ENCODE measurements at places on chromosomes 5 and 9. TPM values are rescaled to one million over a fixed set of nuclear protein-coding genes. Genes with fewer than 3 reads are reported as not detected.

DNA sequence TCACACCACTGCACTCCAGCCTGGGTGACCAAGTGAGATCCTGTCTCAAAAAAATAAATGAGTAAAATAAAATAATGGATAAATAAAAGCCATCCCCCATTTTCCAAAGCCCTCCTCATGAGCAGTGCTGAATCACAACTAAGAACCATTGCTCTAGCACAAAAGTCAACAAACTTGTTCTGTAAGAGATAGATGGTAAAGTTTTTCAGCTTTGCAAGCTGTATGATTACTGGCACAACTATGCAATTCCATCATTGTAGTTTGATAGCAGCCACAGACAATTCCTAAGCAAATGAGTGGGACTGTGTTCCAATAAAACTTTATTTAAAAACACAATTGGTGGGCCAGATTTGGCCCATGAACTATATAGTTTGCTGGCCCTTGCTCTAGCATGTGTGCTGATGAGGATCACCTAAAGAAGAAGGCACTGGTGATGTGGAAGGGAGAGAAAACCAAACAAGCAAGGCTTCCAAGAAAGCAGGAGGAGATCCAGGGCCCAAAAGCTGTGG is 64.6 kb downstream of the NEURL1B start:
- H3K4me3 ChIP-seq: no peak overlapping the region
- H3K36me3 ChIP-seq: no peaks in the 10 kb centered on the region
- H3K27ac ChIP-seq: no peak overlapping the region
- H3K27me3 ChIP-seq: no peaks in the 10 kb centered on the region
- no peaks in the 10 kb centered on the region for H3K4me1 ChIP-seq

DNA sequence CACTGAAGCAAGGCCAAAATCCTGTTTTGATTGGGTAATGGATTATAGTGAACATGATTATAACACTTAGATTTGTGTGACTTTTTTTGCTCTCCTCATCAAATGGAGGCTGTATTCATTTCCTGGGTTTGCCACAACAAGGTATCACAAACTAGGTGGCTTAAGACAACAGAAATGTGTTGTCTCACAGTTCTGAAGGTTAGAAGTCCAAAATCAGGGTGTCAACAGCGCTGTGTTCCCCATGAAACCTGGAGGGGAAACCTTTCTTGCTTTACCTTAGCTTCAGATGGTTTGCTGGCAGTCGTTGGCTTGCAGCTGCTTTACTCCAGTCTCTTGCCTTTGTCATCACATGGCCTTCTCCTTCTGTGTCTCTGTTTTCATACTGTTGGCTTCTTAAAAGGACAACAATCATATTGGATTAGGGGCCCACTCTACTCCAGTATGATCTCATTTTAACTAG is 32.4 kb downstream of the CDC42SE2 start:
- no peak for DNase-seq
- no peaks in the 10 kb centered on the region for H3K27me3 ChIP-seq
- no peak overlapping the region for H3K27ac ChIP-seq

DNA sequence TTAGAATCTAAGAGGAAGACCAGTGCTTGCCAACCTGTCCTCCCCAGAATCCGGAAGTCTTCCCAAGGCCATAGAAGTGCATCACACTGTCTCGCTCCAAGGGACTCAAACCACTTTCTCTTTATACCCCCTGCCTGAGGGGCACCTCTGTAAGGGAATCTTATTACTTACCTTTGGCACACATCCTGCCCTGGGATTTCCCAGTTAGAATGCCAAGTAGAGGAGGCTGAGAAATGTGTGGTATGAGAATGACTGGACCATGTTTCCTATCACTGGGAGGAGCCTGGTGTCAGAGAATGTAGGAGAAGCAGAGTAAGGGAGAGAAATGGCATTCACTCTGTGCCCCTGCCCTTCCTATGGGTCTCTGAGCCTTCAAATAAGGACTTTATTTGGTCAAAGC is 85.8 kb downstream of the AOPEP start:
- no peak overlapping the region for H3K4me3 ChIP-seq
- DNase-seq: no peak
- H3K27me3 ChIP-seq: no peaks in the 10 kb centered on the region
- no peaks in the 10 kb centered on the region for H3K36me3 ChIP-seq

GRCh38 chr9:15116130-15116580 is 190.9 kb downstream of the TTC39B start:
- H3K27ac ChIP-seq: no peak overlapping the region
- no peak overlapping the region for H3K4me3 ChIP-seq
- H3K36me3 ChIP-seq: no peaks in the 10 kb centered on the region
- H3K27me3 ChIP-seq: no peaks in the 10 kb centered on the region

DNA sequence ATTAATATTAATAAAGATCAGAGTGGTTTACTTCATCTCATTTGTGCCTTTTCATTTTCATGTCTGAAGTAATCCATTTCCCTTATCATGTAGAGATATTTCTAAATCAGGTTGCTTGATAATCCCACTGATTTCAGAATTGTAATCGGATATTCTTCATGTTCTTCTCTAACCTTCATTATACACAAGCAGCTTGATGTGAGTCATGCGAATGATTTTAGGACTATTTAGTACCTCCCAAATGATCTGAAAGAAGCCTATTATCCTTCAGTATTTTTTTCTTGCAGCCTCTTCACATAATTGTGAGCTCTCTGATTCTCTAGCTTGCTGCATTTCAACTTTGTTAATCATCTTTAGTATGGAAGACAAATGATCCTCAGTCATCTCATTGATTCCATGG is 182.0 kb downstream of the GIN1 start:
- H3K4me1 ChIP-seq: no peaks in the 10 kb centered on the region
- no peaks in the 10 kb centered on the region for H3K27me3 ChIP-seq
- no peak overlapping the region for H3K27ac ChIP-seq

- H3K27me3 ChIP-seq: no peaks in the 10 kb centered on the region
- H3K4me3 ChIP-seq: no peak overlapping the region
- no peaks in the 10 kb centered on the region for H3K4me1 ChIP-seq
- DNase-seq: no peak
Observed at GRCh38 chr5:39755452-39755851, 330.7 kb upstream of the DAB2 start.

GRCh38 chr5:89260254-89260653 is 377.3 kb upstream of the MEF2C start:
- H3K27ac ChIP-seq: no peak overlapping the region
- no peaks in the 10 kb centered on the region for H3K4me1 ChIP-seq
- no peaks in the 10 kb centered on the region for H3K36me3 ChIP-seq
- no peak overlapping the region for H3K4me3 ChIP-seq

- no peak overlapping the region for H3K4me3 ChIP-seq
- H3K27ac ChIP-seq: no peak overlapping the region
- no peaks in the 10 kb centered on the region for H3K27me3 ChIP-seq
Observed at GRCh38 chr5:10712574-10713366, 48.3 kb downstream of the DAP start.

- H3K36me3 ChIP-seq: no peaks in the 10 kb centered on the region
- no peak for DNase-seq
- H3K4me1 ChIP-seq: no peaks in the 10 kb centered on the region
- H3K4me3 ChIP-seq: no peak overlapping the region
Observed at GRCh38 chr9:10999646-11000045, 386.8 kb upstream of the PTPRD start.

- H3K27me3 ChIP-seq: no peaks in the 10 kb centered on the region
- no peak overlapping the region for H3K27ac ChIP-seq
- no peaks in the 10 kb centered on the region for H3K36me3 ChIP-seq
- H3K4me1 ChIP-seq: no peaks in the 10 kb centered on the region
- no peak overlapping the region for H3K4me3 ChIP-seq
Observed at GRCh38 chr9:10265153-10265631, 347.6 kb downstream of the PTPRD start.

DNA sequence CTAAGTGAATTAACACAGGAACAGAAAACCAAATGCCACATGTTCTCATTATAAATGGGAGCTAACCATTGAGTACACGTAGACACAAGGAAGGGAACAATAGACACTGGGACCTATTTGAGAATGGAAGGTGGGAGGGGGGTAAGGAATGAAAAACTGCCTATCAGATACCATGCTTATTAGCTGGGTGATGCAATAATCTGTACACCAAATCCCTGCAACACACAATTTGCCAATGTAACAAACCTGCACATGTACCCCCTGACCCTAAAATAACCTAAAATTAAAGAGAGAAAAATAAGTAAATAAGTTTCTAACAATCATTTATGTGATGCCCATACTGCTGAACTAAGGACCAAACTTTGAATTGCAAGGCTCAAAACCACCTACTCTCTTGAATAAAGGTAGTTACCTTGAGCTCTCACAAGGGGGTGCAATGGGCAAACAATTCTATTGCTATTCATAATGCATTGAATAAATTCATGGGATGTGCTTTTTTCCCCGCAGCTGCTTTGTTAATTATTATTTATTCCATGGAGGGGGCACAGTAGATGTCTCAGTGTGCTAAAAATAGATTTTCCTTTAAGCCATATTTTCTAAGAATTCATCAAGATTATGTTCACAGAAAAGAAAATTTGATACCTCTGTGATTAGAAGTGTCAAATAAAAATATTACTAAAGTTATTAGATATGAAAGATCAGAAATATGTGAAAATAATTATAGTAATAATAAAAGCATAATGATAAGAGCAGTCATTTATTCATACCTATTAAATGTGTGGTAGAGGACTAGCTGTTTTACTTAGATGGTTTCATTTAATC is 76.2 kb upstream of the PTPN3 start:
- no peak overlapping the region for H3K27ac ChIP-seq
- H3K36me3 ChIP-seq: no peaks in the 10 kb centered on the region
- H3K4me1 ChIP-seq: no peaks in the 10 kb centered on the region
- no peak overlapping the region for H3K4me3 ChIP-seq
- DNase-seq: no peak

GRCh38 chr5:73952872-73953271 is 326.9 kb downstream of the ARHGEF28 start:
- H3K4me1 ChIP-seq: peaks cover 5% of the 10 kb centered on the region
- DNase-seq: no peak
- no peak overlapping the region for H3K4me3 ChIP-seq

DNA sequence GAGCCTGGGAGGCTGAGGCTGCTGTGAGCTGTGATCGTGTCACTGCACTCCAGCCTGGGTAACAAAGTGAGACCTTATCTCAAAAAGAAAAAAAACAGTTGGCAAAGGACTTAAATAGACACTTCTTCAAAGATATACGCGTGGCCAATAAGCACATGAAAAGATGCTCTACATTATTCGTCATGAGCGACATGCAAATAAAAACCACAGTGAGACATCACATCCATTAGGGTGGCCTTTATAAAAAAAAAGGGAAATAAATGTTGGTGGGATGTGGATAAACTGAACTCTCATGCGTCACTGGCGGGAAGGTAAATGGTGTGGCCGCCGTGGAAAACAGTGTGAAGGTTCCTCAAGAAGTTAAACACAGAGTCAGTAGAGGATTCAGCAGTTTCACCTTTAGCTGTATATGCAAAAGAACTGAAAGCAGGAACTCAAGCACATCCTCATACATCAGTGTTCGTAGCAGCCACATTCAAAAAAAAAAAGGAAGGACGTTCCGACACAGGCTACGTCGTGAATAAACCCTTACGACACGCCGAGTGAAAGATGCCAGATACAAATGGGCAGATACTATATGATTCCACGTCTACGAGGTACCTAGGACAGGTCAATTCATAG is 24.5 kb upstream of the NRARP start:
- H3K4me3 ChIP-seq: no peak overlapping the region
- H3K4me1 ChIP-seq: no peaks in the 10 kb centered on the region
- H3K27me3 ChIP-seq: no peaks in the 10 kb centered on the region
- no peak for DNase-seq

- H3K27ac ChIP-seq: no peak overlapping the region
- H3K36me3 ChIP-seq: no peaks in the 10 kb centered on the region
- no peak for DNase-seq
Observed at GRCh38 chr9:137956688-137957385, 79.3 kb downstream of the CACNA1B start.

DNA sequence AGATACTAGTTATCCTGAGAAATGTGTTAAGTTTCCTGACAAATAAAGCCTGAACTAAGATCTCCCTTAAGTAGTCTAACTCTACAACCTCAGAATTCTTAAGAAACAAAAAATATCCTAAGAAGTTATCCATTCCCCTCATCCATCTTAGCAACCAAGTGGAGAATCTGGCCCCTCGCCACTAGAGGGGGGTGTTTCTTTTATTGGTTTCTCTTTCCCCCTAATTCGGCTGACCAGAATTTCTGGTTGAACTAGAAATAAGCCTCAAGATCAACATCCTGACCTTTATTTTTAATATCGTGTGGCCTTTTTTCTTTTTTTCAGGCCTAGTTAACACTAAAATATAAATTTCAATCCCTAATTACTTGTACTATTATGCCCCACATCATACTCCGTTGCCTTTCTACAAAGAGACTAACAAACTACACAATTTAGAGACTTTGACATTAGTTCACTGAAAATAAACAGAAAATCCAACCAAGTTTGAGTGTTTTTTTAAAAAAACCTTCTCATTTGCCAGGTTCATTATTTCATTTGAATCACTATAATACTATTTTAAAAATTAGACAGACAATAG is 14.3 kb upstream of the NR4A3 start:
- H3K27ac ChIP-seq: peak overlapping the region; percentile 29
- DNase-seq: peak; percentile 65
- no peaks in the 10 kb centered on the region for H3K27me3 ChIP-seq

LHFPL2 gene
- 26.4 TPM for total RNA-seq

PAPPA gene
- 0.29 TPM for total RNA-seq

PRKACG gene
- not detected for total RNA-seq

UBAP1 gene
- total RNA-seq: 60.4 TPM

SPINK6 gene
- total RNA-seq: not detected

GPR150 gene
- total RNA-seq: not detected

SLC34A3 gene
- 0.48 TPM for total RNA-seq

RNF183 gene
- total RNA-seq: not detected

IL9 gene
- not detected for total RNA-seq

Measured in uterus (tissue), 4 donors.